ENCODE measurements at places on chromosomes 1 and 21.
A peak's percentile ranks its signal among the peaks of the same experiment; 100 is the strongest.

- peak; percentile 98 for DNase-seq
Measured at GRCh38 chr1:89910780-89911179, 84.1 kb upstream of the ZNF326 start.

DNA sequence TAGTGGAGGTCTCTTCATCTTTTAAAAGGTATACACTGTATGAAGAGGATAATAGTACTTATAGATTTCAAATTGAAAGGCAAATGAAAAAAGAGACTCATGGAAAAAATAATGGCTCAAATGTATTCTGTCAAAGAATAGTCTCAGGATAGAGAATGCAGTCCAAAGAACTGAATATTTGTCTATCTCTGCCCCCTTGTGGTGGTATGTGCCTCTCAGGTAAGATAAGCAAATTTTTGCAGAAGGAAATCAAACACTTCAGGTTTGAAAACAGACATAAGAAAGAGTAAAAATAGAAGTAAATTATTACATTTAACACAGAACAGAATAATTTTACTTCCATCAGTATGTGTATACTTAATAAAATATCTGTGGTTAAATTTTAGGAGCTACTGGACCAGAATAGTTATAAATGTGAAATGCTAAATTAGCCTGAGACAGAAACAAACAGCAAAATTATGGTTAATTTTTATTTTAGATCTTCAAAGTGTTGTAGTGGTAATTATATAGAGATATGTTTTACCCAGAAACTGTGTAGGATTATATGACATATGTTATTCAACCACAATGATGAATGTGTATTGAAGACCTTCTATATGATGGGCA lies 164.4 kb upstream of the PALMD start:
- DNase-seq, result peak; percentile 75

- DNase-seq, result no peak
Measured at GRCh38 chr1:244027491-244028145, 23.5 kb upstream of the ZBTB18 start.

DNA sequence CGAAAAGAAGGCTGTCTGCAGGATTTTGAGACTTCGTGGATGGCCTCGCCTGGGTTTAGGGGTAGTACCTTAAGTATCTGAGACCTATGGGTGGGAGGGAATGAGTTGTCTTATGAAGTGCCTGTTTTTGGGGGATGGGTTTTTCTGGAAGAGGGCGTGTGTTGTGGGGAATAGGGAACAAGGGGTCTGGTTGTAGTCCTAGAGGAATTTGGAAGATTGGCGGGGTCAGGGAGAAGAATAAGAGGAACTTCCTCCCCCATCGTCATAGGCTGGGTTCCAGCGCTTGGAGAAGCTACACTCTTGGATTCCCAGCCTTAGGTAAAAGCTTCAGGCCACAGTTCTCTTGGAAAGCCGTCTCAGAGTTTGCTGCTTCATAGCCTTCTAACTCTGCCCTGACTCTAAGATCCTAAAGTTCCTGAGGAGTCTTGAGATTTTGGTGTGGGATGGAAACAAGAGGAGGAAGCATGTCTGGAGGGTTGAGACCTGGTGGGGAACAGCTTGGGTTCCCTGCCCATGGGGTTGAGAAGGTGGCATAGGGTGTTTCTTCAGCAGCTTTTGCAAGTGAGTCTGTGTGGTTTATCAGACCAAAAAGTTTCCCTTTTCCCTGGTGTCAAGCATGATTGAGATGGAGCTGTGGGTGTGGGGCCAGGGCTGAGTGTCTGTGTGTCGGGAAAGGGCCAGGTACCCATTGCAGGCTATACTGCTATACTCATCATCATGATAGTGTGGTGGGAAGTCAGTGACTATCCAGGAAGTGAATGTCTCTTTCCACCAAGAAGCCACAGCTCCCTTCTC lies 1.8 kb downstream of the VANGL2 start:
- no peak for DNase-seq

DNA sequence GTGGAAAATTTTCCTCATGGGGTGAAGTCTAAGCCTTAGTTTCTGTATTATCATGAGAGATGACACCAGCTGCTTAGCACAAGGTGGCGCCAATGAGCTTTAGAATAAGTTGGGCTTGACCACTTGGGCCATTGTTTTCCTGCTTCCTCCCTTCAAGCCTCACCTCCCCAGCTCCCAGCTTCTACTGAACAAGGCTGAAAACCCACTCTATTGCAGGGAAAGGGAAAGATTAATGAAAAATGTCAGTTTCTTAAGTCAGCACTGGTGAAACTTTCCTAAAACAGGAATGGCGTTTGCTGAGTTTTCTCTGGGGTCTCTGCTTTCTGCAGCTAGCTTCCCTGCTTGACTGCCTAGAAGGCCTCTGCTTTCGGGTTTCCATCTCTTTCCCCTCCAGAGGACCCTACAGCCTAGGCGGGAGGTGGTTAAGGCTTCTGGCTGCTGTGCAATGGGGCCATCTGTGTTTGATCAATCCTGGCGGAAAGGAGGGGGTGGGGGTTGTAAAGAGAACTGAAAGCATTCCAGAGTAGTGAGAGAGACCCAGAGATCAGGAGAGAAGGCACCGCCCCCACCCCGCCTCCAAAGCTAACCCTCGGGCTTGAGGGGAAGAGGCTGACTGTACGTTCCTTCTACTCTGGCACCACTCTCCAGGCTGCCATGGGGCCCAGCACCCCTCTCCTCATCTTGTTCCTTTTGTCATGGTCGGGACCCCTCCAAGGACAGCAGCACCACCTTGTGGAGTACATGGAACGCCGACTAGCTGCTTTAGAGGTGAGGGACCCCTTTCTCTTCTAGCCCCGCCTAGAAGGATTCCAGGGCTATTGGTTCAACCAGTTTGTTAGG lies at the start of gene OLFML3:
Gene OLFML3 (plus strand): TSS at position 612 of the 840 bp plus-strand sequence. CDS start 43 bp downstream, at position 655.
- peak; percentile 91 for DNase-seq

GRCh38 chr1:147389532-147390184 lies 147.2 kb downstream of the CHD1L start:
- DNase-seq, result peak; percentile 43

DNA sequence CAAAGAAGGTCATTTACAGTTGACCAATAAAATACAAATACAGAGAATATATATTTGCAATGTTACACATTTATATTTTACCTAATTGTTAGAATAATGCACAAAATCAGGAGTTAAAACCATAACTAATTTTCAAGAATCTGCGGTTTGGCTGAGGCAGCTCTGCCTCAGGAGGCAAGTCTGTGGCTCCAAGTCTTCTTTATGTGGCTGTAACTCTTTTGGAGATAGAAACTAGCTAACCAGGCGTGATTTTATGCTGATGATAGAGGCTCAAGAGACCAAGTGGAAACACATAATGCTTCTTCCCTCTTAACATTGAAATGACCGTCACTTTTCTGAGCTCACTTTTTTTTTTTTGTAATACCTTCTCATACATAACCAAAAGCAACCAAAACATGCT lies 744.7 kb upstream of the CXADR start:
- peak; percentile 24 for DNase-seq

DNA sequence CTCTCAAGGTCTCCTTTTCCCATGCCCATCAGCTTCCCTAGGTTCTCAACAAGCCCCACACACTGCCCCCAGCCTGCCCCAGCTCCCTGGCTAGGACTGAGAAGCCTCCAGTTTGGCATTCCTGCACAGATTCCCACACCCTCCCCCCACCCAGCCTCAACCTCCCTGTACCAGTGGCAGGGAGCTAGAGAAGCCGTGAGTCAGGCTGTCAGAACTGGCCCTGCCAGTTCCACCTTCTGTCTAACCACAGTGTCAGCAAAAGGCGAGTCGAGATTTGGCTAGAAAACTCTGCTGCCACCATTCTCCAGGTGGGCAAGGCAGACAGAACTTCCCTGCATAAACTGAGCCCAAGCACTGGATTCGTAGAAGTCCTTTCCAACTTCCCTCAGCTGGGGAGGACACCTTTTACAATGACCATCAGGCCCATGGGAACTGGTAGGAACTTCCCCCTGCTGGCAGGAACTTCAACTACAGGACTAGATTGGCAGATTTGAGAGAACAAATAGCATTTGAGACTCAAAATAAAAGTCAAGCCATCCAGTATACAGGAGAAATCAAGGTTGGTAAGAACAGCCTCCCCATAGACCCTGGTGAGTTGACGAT lies 31.0 kb downstream of the TNNT2 start:
- DNase-seq, result peak; percentile 67

DNA sequence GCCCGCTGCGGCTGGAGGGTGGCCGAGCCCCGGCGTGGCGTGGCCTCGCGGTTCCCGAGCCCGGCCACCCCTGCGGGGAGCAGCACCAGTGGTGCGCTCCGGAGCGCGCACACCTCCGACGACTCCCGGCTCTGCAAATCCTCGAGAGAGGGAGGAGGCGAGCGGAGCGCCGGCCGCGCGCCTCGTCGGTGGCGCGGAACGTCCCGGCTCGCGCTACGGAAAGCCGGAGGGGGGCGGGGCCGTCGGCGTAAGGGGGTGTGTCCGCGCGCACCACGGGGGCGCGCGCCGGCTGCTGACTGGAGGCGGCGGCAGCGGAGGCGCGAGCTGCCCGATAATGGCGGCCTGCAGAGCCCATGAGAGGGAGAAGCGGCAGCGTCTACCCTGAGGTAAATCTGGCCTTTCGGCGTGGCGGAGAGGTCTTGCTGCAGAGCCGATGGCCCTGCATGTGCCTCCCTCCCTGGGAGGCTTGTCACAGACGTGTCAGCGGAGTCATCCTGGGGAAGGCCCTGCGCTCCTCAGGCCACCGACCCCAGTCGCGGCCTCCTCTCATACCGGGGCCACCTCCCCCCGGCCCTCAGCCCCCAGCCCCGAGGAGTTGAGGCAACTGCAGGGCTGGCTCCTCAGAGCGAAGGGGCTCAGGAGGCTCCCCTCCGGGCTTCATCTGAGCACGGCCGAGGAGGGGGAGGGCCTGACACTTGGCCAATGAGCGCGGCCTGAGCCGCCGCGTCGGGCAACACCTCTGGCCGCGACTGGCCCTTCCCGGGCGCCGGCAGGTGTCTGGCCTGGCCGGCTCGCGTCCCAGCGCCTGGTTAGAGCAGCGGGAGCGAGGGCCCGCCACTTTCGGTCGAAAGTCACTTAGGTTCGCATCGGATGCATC lies at the start of gene PDIK1L:
Gene PDIK1L (plus strand): TSS at position 295 of the 877 bp plus-strand sequence. CDS start 2,485 bp downstream, outside the sequence.
- peak; percentile 94 for DNase-seq

GRCh38 chr1:57353654-57354053 lies 70.2 kb downstream of the DAB1 start:
- DNase-seq, result peak; percentile 50

DNA sequence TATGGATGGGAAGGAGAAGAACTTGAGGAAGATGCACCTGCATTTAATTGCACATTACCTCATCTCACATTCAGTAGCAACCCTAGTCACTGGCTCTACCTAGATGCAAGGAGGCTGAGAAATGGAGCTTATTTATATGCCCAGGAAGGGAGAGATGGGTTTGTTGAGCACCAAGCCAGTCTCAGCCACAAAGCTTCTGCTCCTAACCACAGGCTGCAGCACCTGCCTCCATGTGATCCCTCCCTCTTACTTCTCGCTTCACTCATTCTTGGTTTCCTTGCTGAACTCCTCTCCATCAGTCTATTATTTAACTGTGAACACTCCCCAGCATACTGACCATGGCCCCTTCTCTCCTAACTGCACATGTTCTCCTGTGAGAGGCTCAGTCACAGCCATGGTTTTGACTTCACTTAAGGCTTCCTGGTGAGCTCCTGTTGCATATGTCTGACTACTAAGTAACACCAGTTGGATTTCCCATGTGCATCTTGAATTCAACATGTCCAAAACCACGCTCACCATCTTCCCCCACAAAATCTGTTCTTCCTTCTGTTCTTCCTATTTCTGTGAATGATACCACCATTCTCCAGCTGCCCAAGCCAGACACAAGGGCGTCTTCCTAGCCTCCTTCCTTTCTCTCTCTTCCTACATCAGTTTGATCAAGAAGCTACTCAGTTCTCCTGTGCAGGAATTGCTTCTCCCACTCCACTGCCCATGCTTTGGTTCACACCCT lies 139.8 kb downstream of the AK5 start:
- DNase-seq, result no peak

- DNase-seq, result no peak
Measured at GRCh38 chr1:170640581-170640980, 23.4 kb upstream of the PRRX1 start.

- DNase-seq, result no peak
Measured at GRCh38 chr1:204407295-204407971, 4.2 kb downstream of the PPP1R15B start.

- DNase-seq, result no peak
Measured at GRCh38 chr1:1827089-1827848, 49.0 kb upstream of the NADK start.

- no peak for DNase-seq
Measured at GRCh38 chr1:109995536-109995935, 11.0 kb downstream of the AHCYL1 start.

- DNase-seq, result no peak
Measured at GRCh38 chr1:53376041-53376461, 48.2 kb upstream of the LRP8 start.

- peak; percentile 34 for DNase-seq
Measured at GRCh38 chr1:101025283-101025656, 314 bp downstream of the DPH5 start.

GRCh38 chr1:204307334-204307883 lies 52.3 kb downstream of the PLEKHA6 start:
- no peak for DNase-seq

GRCh38 chr1:198530953-198531352 lies 9.5 kb downstream of the ATP6V1G3 start:
- no peak for DNase-seq

DNA sequence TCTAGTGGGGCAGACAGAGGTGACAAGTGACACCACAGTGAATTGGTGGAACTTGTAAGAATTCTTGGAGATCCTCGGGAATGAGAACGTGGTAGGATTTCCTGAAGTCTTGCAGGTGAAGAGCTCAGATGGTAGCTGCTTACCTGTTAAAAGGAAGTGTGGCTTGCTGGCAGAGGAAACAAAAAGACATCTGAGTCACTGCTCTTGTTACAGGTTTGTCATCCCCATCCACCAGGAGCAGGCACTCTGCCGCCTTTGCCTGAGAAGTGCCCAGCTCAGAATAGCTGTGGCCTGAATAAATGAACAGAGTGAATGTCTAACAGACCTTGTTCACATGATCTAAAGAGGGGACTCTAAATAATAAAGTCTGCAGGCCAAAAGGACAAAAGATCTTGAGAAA lies 12.3 kb upstream of the ZSCAN20 start:
- peak; percentile 31 for DNase-seq

DNA sequence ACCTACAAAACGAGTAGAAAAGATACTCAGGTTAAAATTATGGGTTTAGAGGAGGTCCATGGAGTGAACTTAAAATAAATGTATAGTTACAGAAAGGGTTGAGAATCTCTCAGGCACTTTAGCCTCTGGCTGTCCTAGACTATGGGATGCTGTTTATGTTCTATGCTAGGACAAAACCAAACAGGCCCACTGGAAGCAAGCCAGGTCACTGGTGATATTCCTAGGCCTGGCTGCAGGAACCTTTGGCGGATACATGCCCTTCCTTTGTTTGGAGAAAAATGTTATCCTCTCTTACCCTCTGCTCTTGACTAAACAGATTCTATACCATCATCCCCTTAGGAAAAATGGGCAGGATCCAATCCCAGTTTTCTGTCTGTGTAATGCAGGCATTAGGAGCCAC lies 90.7 kb upstream of the DUSP10 start:
- peak; percentile 68 for DNase-seq

Measured in M059J (cell line).